GM23248 (cell line): ENCODE measurements at places on chromosomes 6 and 20. TPM values are rescaled to one million over a fixed set of nuclear protein-coding genes. Genes with fewer than 3 reads are reported as not detected.

DNA sequence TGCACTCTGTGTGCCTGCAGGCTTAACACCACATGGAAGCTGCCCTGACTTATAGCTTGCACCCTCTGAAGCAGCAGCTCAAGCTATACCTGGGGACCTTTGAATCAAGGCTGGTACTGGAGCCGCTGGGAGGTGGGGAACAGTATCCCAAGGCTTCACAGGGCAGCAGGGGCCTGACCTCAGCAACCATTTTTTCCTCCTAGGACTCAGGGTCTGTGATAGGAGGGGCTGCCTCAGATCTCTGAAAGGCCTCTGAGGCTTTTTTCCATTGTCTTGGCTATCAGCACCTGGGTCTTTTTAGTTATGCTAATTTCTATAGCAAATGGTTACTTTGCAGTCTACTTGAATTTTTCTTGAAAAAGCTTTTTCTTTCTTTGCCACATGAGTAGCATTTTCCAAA is 80.2 kb upstream of the OPRM1 start:
- H3K4me1 ChIP-seq: peaks cover 17% of the 10 kb centered on the region
- H3K27me3 ChIP-seq: no peaks in the 10 kb centered on the region
- no peak overlapping the region for H3K4me3 ChIP-seq
- H3K36me3 ChIP-seq: no peaks in the 10 kb centered on the region
- no peak for DNase-seq
- H3K27ac ChIP-seq: no peak overlapping the region

The EDN1 gene
- total RNA-seq: 1.8 and 6.3 TPM in 2 replicates

The SPATS1 gene
- total RNA-seq: not detected in 2 replicates

DNA sequence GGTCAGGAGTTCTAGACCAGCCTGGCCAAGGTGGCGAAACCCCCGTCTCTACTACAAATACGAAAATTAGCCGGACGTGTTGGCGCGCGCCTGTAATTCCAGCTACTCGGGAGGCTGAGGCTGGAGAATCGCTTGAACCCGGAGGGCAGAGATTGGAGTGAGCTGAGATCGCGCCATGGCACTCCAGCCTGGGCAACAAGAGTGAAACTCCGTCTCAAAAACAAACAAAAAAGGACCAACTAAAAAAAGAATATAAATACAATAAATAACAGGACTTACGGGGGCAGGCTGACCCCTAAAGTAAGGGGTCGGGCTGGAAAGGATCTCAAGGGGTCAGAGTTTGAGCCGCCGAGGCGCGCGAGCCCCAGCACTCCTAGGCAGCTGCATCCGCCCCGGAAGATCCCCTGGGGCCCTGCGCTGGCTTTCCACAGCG is 509 bp upstream of the TPD52L2 start:
- peak overlapping the region; percentile 99 for H3K27ac ChIP-seq
- peak overlapping the region; percentile 92 for H3K4me3 ChIP-seq
- H3K4me1 ChIP-seq: 0 out of 2 replicates have a peak, but pooled peaks cover 7% of the 10 kb centered on the region
- 0 out of 2 replicates have a peak, but pooled peaks cover 10% of the 10 kb centered on the region for H3K36me3 ChIP-seq
- no peaks in the 10 kb centered on the region for H3K27me3 ChIP-seq

The MEI4 gene
- total RNA-seq: not detected in 2 replicates

DNA sequence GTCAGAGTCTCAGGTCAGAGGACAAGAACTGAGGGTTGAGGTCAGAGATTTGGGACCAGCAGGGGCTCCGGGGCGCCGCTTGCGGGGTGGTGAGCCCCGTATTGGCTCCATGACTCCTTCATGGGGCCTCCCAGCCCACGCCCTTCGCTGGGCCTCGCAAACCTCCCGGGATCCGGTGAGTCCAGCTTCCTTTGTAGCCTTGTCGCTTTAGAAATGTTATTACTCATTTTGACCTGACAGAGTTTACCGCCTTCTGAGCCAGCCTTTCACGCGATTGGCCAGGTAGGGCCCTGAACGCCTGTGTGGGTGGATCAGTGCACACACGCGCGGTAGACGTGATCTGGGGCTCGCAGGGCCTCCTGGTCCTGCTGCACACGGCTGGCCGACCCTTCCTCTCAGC is 181.1 kb downstream of the ERMARD start:
- no peak overlapping the region for H3K27ac ChIP-seq
- no peak overlapping the region for H3K4me3 ChIP-seq
- H3K4me1 ChIP-seq: no peaks in the 10 kb centered on the region
- no peaks in the 10 kb centered on the region for H3K36me3 ChIP-seq
- DNase-seq: no peak

The RAB44 gene
- total RNA-seq: not detected in 2 replicates

The CST9 gene
- not detected in 2 replicates for total RNA-seq

DNA sequence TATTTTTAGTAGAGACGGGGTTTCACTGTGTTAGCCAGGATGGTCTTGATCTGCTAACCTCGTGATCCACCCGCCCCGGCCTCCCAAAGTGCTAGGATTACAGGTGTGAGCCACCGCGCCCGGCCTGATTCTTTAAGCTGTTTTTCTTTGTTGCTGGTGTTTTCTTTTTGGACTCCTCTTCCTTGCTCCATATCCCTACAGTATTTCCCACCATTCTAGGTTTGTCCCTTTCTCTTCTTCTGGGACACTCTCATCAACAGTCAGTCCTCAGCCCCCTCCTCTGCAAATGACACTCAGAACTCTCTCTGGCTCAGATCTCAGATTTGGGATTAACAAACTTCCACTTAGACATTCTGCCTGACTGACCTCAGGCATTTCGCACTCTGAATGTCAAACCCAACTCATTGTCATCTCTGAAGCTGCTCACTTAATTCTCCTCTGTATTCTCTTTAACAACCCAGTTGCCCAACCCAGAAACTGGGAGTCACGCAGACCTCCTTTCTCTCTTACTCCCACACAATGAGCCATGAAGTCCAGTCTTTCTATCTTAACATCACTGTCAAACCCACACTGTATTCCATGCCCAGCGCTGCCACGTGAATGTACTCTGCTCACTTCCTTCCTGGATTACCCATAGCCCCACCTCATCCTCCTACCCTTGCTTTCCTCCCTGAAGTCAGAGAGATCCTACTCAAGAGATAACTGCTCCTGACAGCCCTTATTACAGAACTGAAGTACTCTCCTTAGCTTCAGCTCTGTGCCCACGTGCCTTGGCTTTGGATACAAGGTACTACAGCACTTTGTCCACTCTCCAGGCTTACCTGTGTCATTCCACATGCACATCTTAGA is 2.6 kb downstream of the MPIG6B start:
- peaks cover 12% of the 10 kb centered on the region; the same call in 1 of the 2 replicates for H3K36me3 ChIP-seq
- H3K4me3 ChIP-seq: no peak overlapping the region
- peaks cover 6% of the 10 kb centered on the region; the same call in 1 of the 2 replicates for H3K4me1 ChIP-seq
- DNase-seq: no peak
- no peaks in the 10 kb centered on the region for H3K27me3 ChIP-seq
